ENCODE measurements at places on chromosomes 6 and 20. TPM values are rescaled to one million over a fixed set of nuclear protein-coding genes. Genes with fewer than 3 reads are reported as not detected.

GRCh38 chr6:40759264-40759663 lies 172.1 kb upstream of the LRFN2 start:
- no peak overlapping the region for H3K27ac ChIP-seq
- H3K27me3 ChIP-seq: peaks cover 11% of the 10 kb centered on the region
- no peak overlapping the region for H3K4me3 ChIP-seq
- no peaks in the 10 kb centered on the region for H3K4me1 ChIP-seq

DNA sequence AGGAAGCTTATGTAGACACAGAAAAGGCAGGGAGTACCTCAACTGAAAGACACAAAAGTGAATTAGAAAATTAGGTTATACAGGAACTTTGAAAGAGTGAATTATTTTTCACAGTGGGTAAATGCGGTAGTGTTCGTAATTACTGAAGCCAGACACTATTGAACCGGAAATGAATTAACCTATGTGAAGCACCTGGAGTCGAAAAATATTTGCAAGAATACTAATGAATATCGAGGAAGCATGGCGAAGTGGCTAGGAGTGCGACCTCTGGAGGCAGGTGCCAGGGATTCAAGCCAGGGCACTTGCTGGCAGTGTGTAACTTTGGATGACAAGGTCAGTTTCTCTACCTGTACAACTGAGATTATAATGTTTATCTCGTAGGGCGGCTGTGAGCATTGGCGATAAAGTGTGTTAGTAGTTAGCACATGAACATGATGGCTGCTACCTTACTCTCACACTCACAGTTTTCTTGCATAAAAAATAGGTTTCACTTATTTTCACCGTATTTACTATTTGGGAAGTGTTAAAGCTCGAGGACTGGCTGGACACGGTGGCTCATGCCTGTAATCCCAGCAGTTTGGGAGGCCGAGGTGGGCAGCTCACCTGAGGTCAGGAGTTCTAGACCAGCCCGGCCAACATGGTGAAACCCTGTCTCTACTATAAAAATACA lies 567 bp upstream of the SLC18B1 start:
- H3K4me1 ChIP-seq: no peaks in the 10 kb centered on the region
- H3K27me3 ChIP-seq: no peaks in the 10 kb centered on the region
- H3K36me3 ChIP-seq: peaks cover 3% of the 10 kb centered on the region
- H3K27ac ChIP-seq: peak overlapping the region; percentile 64
- peak overlapping the region; percentile 72 for H3K4me3 ChIP-seq

GRCh38 chr6:159380114-159380513 lies 210.9 kb downstream of the FNDC1 start:
- H3K4me1 ChIP-seq: peaks cover 6% of the 10 kb centered on the region
- H3K4me3 ChIP-seq: no peak overlapping the region
- no peaks in the 10 kb centered on the region for H3K27me3 ChIP-seq
- no peak for DNase-seq

CTSA gene
- 214 TPM for total RNA-seq

- H3K27me3 ChIP-seq: no peaks in the 10 kb centered on the region
- no peaks in the 10 kb centered on the region for H3K36me3 ChIP-seq
- H3K4me3 ChIP-seq: no peak overlapping the region
- DNase-seq: no peak
- no peaks in the 10 kb centered on the region for H3K4me1 ChIP-seq
Observed at GRCh38 chr6:43860285-43860684, 90.3 kb downstream of the VEGFA start.

- no peaks in the 10 kb centered on the region for H3K27me3 ChIP-seq
- no peak overlapping the region for H3K27ac ChIP-seq
- no peaks in the 10 kb centered on the region for H3K4me1 ChIP-seq
- H3K4me3 ChIP-seq: no peak overlapping the region
- DNase-seq: no peak
Observed at GRCh38 chr6:10979603-10980002, 64.5 kb downstream of the ELOVL2 start.

DNA sequence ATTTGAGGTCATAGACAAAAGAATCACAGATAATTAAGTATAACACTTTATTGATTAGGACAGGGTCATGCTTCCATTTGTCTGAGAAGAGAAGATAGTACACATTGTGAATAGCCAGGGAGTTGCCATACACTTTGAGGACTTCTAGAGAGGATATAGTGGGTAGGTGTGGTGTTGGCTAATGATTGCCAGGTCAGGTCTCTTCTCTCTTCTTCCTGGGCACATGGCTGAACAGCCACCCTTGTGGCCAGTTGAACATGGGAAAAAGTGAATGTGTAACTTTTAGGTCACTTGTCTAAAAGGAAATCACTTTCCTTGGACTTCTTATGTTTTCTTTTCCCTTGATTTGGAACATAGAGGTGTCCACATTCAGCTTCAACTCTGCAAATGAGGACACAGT lies 772.1 kb upstream of the MAP3K7 start:
- no peaks in the 10 kb centered on the region for H3K4me1 ChIP-seq
- DNase-seq: no peak
- no peak overlapping the region for H3K27ac ChIP-seq

TRAPPC3L gene
- 0.29 TPM for total RNA-seq

All from heart left ventricle (tissue), 16 donors.